ENCODE measurements at places on chromosomes 5 and 9.

DNA sequence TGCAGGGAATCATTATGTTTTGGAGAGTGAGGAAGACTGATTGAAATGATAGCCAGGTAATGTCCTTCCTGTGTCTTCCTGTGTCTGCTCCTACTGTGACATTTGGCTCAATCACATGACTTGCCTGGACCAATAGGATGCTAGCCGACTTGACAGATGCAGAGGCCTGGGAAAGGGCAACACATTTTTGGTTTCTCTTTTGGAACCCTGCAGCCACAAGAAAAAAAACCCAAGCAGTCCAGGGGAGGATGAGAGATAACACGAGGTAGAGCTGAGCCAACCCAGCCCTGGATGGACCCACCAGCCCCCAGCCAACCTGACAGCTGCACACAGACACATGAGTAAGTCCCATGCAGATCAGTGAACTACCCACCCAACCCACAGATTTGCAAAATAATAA is 256.1 kb upstream of the SMARCA2 start:
- no peak for DNase-seq

DNA sequence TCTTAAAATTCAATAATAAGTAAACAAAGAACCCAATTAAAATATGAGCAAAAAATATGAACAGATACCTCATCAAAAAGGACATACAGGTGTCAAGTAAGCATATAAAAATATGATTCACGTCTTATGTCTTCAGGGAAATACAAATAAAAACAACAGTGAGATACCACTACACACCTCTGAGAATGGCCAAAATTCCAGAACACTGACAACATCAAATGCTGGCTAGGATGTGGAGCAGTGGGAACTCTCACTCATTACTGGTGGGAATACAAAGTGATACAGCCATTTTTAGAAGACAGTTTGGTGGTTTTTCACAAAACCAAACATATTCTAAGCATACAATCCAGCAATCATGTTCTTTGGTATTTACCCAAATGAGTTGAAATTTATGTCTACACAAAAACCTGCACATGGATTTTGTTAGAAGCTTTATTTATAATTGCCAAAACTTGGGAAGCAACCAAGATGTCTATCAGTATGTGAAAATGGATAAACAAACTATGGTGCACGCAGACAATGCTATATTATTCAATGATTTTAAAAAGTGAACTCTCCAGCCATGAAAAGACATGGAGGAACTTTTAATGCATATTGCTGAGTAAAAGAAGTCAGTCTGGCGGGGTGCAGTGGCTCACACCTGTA is 252.3 kb downstream of the NR3C1 start:
- DNase-seq, result no peak

GRCh38 chr9:114662081-114662989 is 4.7 kb upstream of the TEX53 start:
- DNase-seq, result peak; percentile 14

GRCh38 chr5:82719368-82719767 is 357.8 kb downstream of the TMEM167A start:
- DNase-seq, result no peak

DNA sequence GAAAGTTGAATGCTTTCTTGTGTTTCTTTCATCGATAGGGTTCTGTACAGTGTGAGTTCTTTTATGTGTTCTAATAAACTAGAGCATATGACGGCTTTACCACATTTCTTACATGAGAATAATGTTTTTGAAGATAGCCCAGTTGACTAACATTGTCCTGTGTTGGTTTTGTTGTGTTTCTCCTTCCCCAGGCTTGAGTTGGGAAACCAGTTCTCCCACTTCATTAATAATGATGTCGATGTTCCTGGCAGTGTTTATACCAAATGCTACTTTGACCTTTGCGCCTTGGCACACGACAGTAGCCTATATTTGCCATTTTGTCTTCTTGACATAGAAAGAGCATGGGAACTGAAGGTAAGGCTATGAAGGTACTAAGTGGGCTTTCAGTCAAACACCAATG is 14.4 kb upstream of the ZNF782 start:
- no peak for DNase-seq

DNA sequence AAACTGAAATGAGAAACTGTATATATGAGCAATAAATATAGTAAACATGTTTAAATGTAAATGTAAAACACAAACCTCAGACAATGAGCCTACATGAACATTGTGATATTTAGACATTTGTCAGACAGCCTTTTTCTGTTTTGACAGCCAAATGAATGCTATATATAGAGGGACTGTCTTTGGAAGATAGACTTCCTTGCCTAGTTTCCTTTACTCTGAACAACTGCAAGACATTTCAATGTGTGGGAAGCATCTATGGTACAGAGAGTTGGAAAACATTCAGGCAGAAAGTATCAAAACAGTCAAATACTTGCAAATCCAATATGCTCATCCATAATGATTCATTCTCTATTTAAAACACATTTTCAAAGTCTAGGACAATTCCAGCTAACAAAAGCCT is 31.7 kb upstream of the TUSC1 start:
- no peak for DNase-seq

- no peak for DNase-seq
Observed at GRCh38 chr9:81069038-81069795, 620.1 kb downstream of the TLE1 start.

DNA sequence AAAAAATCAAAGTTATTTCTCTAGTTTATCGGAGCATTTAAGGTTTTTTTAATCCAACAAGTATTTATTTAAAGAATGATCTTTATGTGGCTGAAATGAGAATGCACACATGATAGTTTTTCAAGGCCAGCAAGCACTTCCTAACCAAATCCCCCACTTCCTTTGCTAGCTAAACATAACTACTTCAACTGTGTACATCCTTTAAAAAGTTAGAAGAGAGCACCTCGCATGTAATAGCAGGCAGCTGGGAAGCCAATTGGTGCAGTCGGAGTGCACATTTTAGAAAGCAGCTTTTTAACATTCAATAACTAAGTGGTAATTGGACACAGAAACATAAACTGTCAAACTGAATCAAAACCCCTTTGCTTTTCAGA is 245.7 kb downstream of the BNC2 start:
- DNase-seq, result no peak

- DNase-seq, result no peak
Observed at GRCh38 chr9:137416563-137417151, 6.3 kb downstream of the EXD3 start.

DNA sequence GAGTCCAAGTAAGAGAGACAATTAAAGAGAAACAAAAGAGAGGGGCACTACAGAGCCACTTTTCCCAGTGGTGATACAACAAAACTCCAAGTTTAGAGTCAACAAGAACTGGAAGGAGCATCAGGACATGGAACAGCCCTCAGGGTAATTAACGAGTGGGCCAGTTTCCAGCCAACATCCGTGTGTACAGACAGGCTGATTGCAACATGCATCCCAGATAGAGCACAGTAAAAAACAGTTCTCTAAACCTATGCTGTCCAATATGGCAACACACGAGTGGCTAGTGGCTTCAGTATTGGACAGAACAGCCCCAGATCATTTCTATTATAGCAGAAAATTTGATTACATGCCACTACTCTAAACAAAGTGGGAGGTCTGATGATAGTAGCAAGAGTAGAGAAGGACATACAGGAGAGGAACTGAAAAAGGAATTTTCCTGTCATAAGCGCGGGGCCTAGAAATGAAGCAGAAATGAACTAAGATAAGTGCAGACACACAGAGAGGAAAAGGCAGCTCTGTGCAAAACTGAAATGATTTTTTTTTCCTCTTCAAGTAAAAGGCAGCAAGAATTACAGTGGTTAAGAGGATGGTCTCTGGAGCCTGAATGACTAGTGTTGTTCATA is 175.6 kb upstream of the CCNG1 start:
- DNase-seq, result no peak

GRCh38 chr9:97514531-97514930 is 13.1 kb downstream of the TMOD1 start:
- no peak for DNase-seq

GRCh38 chr9:2138646-2139045 is 123.5 kb downstream of the SMARCA2 start:
- peak; percentile 29 for DNase-seq
